ENCODE measurements at places on chromosomes 5 and 9. TPM values are rescaled to one million over a fixed set of nuclear protein-coding genes. Genes with fewer than 3 reads are reported as not detected.

DNA sequence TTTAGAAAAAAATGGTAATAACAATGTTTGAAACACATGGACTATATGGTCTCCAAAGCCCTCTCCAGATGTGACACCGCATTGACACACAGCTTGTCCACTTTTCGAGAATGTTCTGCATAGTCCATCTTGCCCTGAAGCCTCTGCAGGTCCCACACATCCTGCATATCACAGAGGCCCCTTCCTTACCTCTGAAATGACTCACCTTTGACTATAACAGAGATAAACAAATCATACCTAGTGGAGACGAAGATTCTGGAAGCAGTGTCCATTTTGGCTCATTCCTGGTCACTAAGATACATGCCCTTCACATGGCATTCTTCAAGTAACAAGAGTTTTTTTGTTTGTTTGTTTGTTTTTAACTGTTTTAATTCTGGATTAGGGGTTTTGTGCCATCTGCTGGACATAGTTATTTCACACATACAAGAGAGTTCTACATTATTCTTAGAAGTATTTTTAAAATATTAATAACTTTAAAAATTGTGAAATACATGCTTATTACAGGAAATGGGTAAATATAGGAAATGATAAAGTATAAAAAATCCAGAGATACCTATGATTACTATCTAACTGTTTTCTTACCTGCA, 5.1 kb downstream of the ARL14EPL start:
- no peak overlapping the region for H3K4me3 ChIP-seq
- DNase-seq: no peak
- no peaks in the 10 kb centered on the region for H3K36me3 ChIP-seq
- H3K4me1 ChIP-seq: no peaks in the 10 kb centered on the region

The TBC1D2 gene
- 4.7 TPM for total RNA-seq

DNA sequence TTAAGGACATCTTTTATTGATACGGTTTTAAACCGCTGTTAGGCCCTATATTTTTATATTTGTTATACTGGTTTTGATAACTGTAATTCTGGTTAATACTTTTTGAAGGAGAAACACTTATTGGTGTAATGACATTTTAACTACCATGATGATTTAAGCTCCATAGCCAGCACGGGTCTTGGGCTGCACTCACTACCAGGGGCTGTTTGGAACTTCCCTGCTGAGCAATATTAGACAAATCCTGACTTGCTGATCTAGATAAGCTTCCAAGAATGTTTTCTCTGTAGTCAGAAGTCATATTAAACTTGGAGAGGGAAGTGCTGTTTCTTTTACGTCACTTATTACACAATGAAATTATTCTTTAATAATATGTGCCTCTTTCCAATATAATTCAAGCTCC, 540.0 kb upstream of the GRAMD2B start:
- no peak overlapping the region for H3K27ac ChIP-seq
- H3K36me3 ChIP-seq: no peaks in the 10 kb centered on the region
- H3K4me3 ChIP-seq: no peak overlapping the region
- peaks cover 7% of the 10 kb centered on the region for H3K4me1 ChIP-seq
- H3K27me3 ChIP-seq: no peaks in the 10 kb centered on the region

The GNAQ gene
- total RNA-seq: 15.8 TPM

The INPP5E gene
- total RNA-seq: 25.4 TPM

The PIK3R1 gene
- 58.7 TPM for total RNA-seq

The IRX2 gene
- 3.0 TPM for total RNA-seq

The LCN15 gene
- total RNA-seq: not detected

- H3K4me1 ChIP-seq: peaks cover 12% of the 10 kb centered on the region
- peaks cover 18% of the 10 kb centered on the region for H3K27me3 ChIP-seq
- no peaks in the 10 kb centered on the region for H3K36me3 ChIP-seq
- no peak overlapping the region for H3K4me3 ChIP-seq
- DNase-seq: no peak
These were observed 669 bp downstream of the IL13 start for GRCh38 chr5:132658381-132659302.

The GLRA1 gene
- total RNA-seq: not detected

GRCh38 chr5:24906689-24907088, 261.9 kb upstream of the CDH10 start:
- H3K27me3 ChIP-seq: no peaks in the 10 kb centered on the region
- H3K4me3 ChIP-seq: no peak overlapping the region
- DNase-seq: no peak
- H3K36me3 ChIP-seq: no peaks in the 10 kb centered on the region
- no peaks in the 10 kb centered on the region for H3K4me1 ChIP-seq

DNA sequence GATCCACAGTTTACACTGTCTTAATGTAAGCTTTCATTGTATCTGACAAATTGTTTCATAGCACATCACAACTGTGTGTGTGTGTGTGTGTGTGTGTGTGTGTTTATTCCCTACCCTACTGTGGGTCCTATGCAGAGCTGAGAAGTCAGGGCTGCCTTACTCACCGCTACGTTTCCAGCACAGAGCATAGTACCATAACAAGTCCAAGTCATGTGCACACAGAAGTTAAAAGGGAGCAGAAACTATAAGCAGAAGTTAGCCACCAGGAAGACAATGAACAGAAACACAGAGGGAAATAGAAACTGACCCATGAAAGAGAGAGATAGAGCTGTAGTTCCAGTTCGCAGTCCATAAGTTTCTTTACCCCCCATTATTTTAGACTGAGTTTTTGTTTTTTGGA, 38.2 kb upstream of the DMXL1 start:
- peaks cover 11% of the 10 kb centered on the region for H3K4me1 ChIP-seq
- no peak overlapping the region for H3K27ac ChIP-seq
- DNase-seq: no peak
- H3K4me3 ChIP-seq: no peak overlapping the region

DNA sequence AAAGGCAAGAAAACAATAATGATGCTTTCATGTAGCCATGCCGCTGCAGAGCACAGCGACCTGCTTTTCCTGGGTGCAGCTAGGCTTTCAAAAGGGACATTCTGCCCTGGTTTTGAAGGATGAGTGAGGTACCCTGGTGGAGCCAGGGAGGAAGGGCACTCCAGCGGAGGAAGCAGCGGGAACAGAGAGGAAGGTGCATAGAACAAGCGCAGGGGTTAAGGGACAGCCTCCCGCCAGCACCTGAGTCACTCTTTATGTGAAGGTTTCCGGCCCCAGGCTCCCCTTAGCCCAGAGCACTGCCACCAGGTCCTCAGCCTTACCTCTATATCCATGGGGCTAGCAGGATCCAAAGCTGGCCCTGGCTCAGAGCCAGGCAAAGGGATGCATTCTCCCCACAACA, 221.1 kb downstream of the CDK5RAP2 start:
- no peaks in the 10 kb centered on the region for H3K4me1 ChIP-seq
- no peaks in the 10 kb centered on the region for H3K36me3 ChIP-seq
- H3K27me3 ChIP-seq: no peaks in the 10 kb centered on the region

DNA sequence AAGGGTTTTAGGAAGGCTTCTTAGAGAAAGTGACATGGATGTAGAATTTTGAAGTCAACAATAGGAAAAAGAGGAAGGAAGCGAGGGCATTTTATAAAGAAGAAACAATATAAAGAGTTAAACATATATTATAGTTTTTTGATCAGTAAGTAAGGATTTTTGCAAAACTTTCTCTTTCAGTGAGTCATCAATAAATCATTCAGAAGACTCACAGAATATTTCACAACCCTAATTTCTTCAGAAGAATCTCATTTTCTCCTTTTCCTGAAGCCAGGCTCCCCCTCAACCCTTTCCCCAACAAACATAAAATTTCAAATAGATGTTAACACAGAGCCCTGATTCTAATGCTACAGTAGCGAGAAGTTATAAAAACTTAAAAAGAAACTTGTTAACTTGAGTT, 4.3 kb upstream of the COX7C start:
- no peak overlapping the region for H3K27ac ChIP-seq
- no peak overlapping the region for H3K4me3 ChIP-seq
- H3K4me1 ChIP-seq: peaks cover 4% of the 10 kb centered on the region
- no peak for DNase-seq
- no peaks in the 10 kb centered on the region for H3K36me3 ChIP-seq
- H3K27me3 ChIP-seq: no peaks in the 10 kb centered on the region

Data from body of pancreas (tissue), 4 donors.